ENCODE measurements at places on chromosomes 11 and 22.

GRCh38 chr11:75502138-75502537, 23.6 kb downstream of the GDPD5 start:
- DNase-seq: no peak

- DNase-seq: no peak
These were observed 70.6 kb upstream of the EP300 start for GRCh38 chr22:41021613-41022454.

DNA sequence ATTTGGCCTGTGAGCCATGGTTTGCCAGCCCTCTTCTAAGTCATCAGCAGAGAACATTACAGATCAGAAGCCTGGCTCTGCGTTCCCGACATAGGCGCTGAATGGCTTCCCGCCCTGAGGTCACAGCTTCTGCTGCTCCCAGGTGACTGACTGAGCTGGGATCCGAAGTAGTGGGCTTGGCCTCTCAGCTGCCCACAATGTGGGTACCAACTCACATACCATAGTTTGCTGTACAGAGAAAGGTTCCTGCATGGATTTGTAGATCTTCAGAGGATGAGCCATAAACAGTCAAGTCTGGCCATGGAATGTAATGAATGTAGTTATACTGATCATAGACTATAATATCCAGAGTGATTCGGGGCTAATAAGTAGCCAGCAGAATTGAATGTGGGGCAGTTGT, 42.6 kb downstream of the TEAD1 start:
- DNase-seq: no peak

DNA sequence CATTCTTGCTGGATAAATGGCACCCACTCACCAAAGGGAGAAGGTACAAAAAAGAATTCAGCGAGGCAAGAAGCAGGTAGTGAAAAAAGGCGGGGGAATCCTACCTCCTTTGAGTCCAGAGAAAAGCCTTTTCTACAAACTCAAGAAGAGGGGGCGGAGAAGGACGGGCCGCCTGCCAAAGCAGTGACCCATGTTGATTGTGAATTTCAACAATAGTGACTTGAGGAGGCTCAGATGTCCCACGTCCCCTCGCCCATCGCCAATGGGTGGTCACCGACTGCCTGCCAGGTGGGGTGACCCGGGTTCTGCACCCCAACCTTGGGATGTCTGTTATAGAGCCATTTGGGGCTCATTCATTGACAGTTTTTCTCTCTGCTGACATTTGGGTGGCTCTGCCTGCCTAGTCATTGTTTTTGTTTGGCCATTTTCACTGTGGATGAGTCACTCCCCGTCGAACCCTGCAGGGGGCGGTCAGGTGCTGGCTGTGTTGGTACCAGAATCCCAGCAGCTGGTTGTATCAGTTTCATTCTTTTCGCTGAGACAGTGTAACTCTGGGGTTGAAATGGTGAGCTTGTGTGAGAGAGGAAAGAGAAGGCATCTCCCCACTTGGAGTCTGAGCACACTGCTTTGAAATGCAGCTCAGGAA, 163.4 kb upstream of the NCAM1 start:
- no peak for DNase-seq

DNA sequence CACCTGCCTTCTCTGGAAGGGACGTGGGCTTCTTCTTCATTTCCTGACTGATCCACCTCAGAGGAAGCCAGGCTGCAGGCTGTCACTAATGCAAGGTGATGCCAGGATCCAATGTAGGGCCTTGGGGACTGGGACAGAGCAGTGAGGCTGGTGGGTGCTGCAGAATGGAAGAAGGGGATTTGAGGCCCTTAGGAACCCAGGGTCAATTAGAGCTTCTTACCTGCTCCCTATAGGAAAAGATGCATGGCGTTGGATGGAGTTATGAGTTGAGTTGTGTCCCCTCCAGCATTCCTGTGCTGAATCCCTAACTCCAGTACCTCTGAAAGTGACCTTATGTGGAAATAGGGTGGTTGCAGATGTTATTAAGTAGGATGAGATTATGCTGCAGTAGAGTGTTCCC, 190.4 kb downstream of the MIAT start:
- no peak for DNase-seq

DNA sequence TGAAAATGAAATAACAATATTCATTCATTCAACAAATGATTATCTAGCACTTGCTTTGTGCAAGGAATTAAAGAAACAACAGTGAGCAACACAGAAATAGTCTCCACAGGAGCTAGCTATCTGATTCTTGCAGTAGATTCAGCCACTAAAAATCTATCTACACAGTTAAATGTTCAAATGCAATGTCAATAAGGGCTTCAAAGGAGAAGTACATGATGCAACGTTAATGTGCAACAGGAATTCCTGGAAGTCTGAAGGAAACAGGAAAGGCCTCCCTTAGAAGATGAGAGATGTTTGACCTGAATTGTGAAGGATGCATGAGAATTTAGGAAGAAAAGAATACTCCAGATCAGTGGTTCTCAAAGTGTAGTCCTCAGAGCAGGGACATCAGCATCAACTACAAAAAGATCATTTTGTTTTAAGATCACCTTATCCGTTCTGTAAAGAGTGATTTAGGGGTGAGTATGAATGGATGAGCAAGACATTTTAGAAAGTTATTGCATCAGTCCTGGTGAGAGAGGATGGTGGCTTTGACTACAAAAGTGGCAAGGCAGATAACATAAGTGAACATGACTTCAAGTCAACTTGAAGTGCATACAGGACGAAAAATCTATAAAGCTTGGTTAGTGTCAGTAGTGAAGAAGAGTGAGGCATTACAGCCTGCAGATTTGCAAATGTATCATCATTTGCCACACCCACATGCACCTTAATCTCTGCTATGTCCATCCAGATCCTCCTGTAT, 96.0 kb downstream of the ETS1 start:
- no peak for DNase-seq

GRCh38 chr22:42734406-42734805, 13.7 kb upstream of the A4GALT start:
- DNase-seq: no peak

Data from non-pigmented ciliary epithelial cell (primary cell).